ENCODE measurements at places on chromosomes 5 and 9.

- DNase-seq = no peak
Observed at GRCh38 chr5:127031863-127032232, 1.5 kb upstream of the MARCHF3 start.

GRCh38 chr9:16627521-16627920, 242.9 kb downstream of the BNC2 start:
- DNase-seq = no peak

- no peak for DNase-seq
Observed at GRCh38 chr9:36284226-36284625, 26.0 kb upstream of the GNE start.

DNA sequence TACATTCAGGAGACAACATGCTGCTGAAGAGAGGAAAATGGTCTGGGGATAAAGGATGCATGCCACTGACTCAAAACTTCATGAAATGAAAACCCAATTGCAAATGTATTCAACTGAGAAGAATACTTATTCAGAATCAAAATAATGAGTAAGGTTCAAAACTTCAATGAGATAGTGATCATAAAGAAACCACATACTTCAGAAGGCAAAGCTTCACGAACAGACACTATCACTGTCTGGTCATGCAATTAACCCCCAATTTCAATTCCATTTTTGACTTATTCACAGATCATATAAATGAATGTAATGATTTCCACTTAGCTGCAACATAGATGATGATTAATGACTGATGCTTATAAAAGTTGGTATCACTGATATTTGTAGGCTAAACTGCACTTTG, 33.0 kb upstream of the CTNNAL1 start:
- no peak for DNase-seq

DNA sequence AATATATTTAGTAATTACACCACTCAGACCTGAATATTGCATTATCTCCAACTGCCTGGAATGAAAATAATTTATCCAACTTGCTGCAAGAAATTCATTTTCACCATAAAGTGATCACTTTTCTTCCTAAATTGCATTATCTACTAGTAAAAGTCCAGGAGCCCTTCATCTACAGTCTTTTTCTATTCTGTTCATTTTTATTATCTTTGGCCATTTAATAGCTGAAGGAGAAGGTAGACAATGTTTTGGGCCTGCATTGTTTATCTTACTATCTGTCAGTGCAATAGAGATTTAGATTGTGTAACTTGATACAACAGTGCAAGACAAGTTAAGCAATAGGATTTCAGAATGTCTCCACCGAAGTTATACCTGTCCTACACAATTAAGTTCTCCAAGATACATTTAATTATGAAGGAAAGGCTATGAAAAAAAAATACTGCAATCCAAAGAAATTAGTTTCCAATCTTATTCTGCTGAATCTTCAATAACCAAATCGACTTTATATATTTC, 1339.7 kb upstream of the CDH6 start:
- DNase-seq = no peak

GRCh38 chr9:7561527-7562080, 238.0 kb downstream of the DMAC1 start:
- DNase-seq = no peak

GRCh38 chr5:141633871-141634561, 2.6 kb downstream of the HDAC3 start:
- DNase-seq = no peak

DNA sequence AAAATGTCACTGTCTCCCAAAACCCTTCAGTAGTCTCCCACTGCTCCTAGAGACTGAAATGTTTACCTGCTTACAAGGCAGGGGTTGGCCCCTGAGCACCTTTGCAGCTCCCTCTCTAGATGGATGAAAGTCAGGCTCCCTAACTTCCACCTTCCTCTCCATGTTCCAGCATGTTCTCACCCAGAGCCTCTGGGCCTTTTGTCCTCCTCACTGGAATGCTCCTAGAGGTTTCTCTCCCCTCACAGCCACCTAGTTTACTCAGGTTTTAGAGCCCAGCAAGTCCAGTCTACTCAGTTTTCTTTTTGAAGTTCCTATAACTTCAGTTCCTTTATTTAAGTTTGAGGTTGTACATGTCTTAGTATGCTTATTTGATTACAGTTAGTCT, 815 bp upstream of the URM1 start:
- DNase-seq = no peak

GRCh38 chr5:74499256-74500050, 141.1 kb downstream of the ENC1 start:
- DNase-seq = no peak

- no peak for DNase-seq
Observed at GRCh38 chr9:264231-264630, 49.6 kb downstream of the DOCK8 start.

DNA sequence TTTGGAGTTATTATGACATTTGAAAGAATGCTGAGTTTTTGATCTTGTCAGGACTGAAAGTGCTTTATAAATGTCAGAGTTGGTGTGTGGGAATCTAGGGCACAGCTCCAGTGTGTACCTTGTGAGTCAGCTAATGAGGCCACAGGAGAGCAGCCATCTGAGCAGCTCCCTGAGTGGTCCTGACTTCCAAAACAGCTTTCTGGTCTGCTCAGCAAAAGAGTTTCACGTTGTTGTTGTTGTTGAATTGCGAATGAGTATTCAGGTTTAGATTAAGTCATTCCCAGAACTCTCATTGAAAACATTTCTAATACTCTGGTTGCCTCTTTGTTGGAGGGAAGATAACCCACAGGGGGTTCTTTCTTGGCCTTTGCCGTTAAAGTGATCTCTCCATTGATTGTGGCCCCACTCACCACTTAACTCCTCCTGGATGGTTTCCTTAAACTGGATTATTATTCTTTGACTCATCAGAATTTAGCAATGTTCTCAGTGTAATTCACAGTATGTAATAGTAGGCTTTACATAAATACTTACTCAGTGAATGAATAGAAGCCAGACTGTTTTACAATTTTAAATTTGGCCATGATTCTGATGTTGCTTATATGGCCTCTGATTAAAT, 125.1 kb upstream of the SGCD start:
- no peak for DNase-seq
